ENCODE measurements at places on chromosomes 2 and 18.
A peak's percentile ranks its signal among the peaks of the same experiment; 100 is the strongest.

DNA sequence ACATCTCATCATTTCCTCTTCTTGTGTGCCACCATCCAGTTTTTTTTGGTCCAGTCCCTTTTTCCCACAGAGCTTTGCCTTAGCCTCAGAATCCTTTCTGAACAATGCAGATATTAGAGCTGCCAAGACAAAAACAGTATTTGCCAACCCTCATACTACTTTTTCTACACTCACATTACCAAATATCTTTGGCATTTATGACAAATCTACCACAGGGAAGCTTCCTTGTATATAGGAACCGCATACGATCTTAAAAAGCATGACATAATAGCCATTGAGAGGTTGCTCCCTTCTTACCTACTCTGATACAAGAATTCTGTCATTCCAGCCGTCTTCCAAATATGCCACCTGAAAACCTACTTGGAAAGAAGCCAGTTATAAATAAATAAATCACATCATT is 9.4 kb downstream of the ZNF24 start:
- DNase-seq: no peak

DNA sequence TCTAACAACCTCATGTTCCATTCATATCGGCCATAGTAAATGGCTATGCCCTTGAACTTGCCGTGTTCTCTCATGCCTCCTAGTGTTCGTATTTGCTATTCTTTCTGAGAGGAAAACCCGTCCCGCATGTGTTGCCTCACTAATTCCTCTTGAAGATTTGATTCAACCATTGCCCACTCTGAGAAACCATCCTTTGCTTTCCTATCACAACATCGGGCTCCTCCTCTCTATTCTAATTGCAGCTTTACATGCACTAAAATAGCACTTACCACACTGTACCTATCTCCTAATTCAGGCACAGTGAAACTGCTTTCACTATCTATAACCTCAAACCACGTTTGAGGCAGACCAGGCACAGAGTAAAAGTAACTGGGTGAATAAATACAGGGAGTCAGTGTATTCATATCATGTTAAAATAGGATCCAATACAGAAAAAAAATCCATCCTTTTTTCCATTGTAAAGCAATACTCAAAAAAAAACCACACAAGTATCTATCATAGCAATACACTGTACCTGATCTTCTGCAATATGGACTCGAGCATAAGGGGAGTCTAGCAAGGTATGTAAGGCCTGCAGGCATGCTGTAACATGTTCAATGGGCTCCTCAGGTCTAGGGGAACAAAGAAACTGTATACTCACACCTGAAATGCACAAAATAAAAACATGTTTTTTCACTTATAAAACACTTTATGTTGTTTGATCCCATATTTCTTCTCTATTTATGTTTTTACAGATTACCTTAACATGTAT is 39.0 kb upstream of the STRN start:
- peak; percentile 18 for DNase-seq

DNA sequence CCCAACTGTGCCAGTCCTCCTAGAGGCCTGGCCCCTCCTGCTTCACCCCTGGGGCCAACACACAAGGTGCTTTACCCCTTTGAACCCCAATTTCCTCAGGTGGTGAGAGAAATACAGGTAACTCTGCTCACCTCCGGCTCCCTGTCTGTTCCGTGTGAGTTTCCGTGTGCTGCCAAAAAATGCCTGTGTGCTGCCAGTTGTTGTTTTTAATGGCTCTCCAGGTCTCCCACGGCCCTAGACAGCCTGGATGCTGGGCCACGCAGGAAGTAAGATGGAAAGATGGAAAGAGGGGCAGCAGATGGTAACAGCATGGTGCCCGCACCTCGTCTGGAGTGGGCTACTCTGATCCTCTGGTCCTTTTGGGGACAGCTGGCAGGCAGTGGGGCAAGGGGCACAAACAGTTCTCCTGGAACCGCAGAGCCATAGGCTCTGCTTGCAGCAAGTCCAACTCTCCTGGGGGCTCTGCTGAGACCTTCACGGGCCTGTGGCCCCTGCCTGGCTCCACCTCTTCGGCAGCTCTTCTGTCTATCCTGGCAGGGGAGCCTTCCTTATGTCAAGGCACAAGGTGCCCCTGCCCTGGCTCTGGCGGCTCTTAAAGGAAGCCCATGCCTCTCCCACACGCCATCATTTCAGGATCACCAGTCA is 4.3 kb upstream of the ARHGEF4 start:
- no peak for DNase-seq

- DNase-seq: no peak
Observed at GRCh38 chr2:100395532-100396350, 21.7 kb downstream of the CHST10 start.

- no peak for DNase-seq
Observed at GRCh38 chr2:38836791-38837190, 38.9 kb downstream of the DHX57 start.

DNA sequence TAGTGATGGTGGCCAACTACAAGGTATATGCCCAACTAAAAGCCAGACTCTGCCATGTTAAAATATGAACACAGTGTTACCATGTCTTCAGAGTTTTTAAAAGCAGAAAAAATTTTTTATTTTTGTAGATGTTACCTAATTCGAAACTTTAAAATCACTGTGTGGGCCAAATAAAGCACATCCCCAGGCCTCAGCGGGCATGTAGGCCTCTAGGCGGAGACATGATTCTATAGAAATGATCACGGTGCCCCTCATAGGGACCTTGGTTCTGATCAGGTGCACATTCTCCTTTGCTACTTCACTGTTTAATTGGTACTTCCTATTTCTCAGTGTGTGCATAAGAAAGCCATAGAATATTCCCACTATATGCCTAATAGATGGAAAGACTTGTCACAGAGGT is 349.2 kb downstream of the XIRP2 start:
- DNase-seq: no peak

- DNase-seq: no peak
Observed at GRCh38 chr18:61597316-61597715, 264.1 kb downstream of the CDH20 start.

DNA sequence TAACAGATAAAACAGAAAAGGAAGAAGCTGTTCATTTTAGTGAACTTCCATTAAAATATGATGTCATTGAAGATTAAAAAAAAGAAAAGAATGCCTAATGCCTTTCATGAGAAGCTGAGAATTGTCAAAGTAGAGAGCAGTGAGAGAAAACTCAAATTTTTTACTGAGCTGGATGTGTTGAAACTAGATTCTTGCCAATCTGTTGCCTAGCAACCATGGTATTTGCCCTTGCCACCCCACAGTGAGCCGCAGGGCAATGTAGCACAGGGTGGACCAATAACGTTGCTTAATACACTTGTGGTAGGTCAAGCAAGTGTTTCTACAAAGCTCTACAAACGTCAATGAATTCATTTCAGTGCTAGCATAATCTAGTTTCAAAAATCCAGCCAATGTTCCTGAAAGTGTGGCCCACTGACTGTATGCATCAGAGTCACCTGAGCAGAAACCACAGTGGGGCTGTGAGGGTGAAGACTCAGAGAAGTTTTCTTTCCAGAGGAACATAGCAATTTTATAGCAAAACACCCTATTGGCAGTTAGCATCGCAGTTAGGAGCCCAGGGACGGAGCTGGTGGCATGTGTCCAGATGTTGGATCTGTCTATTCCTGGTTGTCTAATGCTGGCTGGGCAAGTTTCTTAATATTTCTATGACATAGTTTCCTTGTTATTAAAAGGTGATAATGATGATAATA is 132.2 kb downstream of the DOCK10 start:
- peak; percentile 28 for DNase-seq

DNA sequence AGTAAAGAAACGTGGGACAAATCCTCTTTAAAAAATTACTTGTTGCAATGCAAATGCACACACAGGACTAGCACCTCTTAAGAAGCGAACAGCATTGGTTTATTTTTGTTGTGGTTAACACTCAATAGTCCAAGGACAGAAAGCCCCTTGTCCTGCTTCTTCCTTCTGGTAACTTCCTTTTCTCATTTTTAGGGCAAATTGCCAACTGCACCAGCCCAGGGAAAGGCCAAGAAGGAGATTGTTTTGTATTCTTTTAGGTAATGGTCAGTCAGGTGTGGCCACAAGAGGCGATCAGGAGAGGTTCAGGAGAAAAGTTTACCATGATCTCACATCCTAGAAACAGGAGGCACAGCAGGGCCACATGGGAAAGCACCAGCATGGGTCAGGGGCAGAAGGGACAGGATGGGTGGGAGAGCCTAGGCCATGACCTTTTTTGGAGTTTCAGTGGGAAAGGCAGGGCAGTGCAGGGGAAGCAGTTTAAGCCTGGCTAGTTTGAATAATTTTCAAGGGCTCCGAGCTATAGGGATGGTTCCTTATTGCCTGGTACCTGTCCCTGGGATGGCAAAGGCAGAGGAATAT is 73.0 kb downstream of the CHRNA1 start:
- no peak for DNase-seq

DNA sequence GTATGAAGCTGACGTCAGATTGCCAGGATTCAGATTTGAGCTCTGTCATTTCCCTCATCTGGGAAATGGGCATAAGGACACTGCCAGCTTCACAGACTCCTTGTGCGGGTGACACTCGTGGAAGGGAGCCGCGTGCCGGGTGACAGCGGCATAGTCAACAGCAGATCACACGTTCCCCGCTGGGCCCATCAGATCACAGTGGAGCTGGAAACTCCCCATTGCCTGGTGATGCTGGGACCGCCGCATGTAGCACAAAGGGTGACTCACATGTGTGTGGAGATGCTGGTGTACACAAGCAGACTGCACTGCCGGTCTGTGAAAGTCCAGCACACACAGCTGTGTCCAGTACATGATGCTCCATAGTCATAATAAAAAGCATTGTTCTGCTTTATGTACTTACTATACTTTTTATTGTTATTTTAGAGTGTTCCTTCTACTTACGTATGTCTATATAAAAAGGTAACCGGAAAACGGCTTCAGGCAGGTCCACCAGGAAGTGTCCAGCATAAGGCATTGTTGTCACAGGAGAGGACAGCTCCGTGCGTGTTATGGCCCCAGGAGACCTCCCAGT is 31.8 kb downstream of the SALL3 start:
- DNase-seq: peak; percentile 15

GRCh38 chr2:62443886-62444285 is 62.1 kb downstream of the TMEM17 start:
- DNase-seq: no peak
